ENCODE measurements at places on chromosomes 7 and 10. TPM values are rescaled to one million over a fixed set of nuclear protein-coding genes. Genes with fewer than 3 reads are reported as not detected.

EGR2 gene
- total RNA-seq, result 17.2 TPM

MAGI2 gene
- total RNA-seq, result 0.09 TPM

DNA sequence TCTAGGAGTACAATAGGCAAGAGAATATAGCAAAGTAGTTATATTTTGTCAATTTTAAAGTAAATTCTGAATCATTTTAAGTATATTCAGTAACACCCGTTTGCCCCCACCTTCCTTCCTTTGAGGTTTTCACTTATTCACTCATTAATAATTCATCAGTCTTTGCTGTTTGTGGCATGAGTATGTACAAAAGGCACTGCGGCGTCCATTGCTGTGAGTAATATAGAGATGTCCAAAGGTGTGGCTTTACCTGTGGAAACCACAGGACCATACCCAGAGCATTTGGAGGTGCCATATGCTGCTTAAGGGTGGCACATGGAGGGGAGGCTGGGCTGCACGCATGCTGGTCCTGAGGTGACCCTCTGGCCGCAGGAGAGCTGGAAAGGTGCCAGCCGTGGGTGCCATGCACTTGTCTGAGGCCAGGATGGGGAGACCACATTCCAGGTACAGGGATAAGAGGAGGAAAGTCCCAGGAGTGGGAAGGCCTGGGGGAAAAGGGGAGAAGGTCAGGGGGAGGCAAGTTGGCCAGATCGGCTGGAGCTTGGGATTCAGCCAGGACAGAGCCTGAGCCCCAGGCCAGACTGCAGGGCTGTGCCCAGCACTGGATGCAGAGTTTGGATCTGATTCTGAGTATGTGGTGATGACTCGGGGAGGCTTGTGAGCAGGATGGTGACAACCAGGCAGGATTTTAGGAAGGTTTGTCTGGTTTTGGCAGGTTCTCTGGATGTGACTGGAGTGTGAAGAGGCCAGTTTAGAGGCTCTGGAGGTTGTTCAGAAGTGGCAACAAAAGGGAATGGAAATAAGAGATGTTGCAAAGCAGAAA, 223.4 kb downstream of the MGMT start:
- DNase-seq, result no peak
- H3K4me3 ChIP-seq, result no peak overlapping the region
- H3K27me3 ChIP-seq, result no peaks in the 10 kb centered on the region
- no peak overlapping the region for H3K27ac ChIP-seq
- no peaks in the 10 kb centered on the region for H3K36me3 ChIP-seq

- no peak overlapping the region for H3K27ac ChIP-seq
- no peak for DNase-seq
- H3K27me3 ChIP-seq, result no peaks in the 10 kb centered on the region
- no peaks in the 10 kb centered on the region for H3K36me3 ChIP-seq
- no peak overlapping the region for H3K4me3 ChIP-seq
Observed at GRCh38 chr7:114823290-114823689, 98.6 kb upstream of the MDFIC start.

GRCh38 chr7:31958226-31958625, 112.0 kb downstream of the PDE1C start:
- no peak overlapping the region for H3K4me3 ChIP-seq
- H3K27ac ChIP-seq, result no peak overlapping the region
- peaks cover 3% of the 10 kb centered on the region for H3K27me3 ChIP-seq
- no peaks in the 10 kb centered on the region for H3K4me1 ChIP-seq
- no peaks in the 10 kb centered on the region for H3K36me3 ChIP-seq
- no peak for DNase-seq

DNA sequence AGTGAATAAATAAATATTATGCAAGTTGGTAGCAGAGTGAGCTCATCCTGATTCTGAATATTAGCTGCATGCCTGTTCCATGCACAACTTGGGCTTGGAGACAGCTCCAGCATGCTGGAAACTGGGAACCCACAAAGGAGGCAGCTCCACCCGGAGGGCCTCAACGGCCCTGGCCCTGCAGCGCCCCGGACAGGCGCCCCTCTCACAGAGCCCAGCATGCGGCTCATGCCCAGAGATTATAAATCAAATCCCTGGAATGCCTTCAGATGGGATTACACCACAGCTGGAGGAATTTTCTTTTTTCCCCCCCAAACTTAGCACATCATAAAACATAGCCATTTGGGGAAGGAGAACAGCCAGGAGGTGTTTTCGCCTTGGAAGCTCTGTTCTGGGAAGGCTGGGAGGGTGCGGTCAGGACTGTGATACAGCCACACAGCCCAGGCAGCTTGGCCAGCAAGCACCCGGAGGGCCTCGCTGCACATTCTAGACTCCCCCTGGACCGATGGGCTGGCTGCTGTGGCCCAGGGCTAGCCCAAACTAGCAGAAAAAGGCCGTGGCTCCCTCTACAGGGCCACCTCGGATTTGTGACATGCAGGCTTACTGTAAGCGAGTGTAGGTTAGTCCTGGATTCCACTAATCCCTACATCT, 102.4 kb downstream of the PTPN20 start:
- no peak overlapping the region for H3K4me3 ChIP-seq
- no peaks in the 10 kb centered on the region for H3K27me3 ChIP-seq
- no peaks in the 10 kb centered on the region for H3K4me1 ChIP-seq
- DNase-seq, result no peak
- H3K27ac ChIP-seq, result no peak overlapping the region
- no peaks in the 10 kb centered on the region for H3K36me3 ChIP-seq

GRCh38 chr10:127612-128432, 7.4 kb upstream of the ZMYND11 start:
- H3K27me3 ChIP-seq, result peaks cover 7% of the 10 kb centered on the region
- H3K4me1 ChIP-seq, result peaks cover 5% of the 10 kb centered on the region
- DNase-seq, result no peak
- peak overlapping the region; percentile 55 for H3K27ac ChIP-seq
- no peaks in the 10 kb centered on the region for H3K36me3 ChIP-seq
